ENCODE measurements at places on chromosomes 3 and 15.

DNA sequence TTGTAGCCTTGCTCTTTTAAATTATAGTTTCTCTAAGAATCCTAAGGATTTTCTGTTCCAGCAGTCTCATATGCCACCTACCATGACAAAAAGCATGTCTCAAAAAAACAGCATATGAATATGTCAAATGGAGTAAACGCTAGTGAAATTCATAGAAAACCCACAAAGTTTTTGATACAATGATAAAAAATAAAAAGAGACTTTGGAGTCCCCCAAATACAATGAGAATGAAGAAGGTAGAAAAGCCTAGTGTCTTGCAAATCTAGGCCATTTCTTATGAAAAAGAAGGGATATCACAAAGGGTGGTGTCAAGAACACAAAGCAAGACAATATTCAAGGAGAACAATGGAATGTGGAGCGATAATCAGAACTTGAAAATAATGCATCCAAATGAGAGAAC, 668.5 kb downstream of the PLOD2 start:
- no peak for DNase-seq

DNA sequence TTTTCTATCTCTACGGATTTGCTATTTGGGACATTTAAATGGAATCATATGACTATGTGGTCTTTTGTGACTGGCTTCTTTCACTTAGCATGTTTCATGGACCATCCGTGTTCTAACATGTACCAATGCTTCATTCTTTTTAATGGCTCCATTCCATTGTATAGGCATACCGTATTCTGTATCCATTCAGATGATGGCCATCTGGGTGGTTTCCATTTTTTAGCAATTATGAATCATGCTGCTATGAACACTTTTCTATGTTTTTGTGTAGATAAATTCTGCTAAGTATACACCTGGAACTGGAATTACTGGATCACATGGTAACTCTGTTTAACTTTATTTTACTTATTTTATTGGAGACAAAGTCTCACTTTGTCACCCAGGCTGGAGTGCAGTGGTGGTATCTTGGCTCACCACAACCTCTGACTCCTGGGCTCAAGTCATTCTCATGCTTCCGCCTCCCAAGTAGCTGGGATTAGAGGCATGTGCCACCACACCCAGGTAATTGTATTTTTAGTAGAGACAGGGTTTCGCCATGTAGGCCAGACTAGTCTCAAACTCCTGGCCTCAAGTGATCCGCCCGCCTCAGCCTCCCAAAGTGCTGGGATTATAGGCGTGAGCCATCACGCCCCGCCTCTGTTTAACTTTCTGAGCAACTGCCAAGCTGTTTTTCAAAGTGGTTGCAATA, 13.4 kb downstream of the UBP1 start:
- DNase-seq = no peak

DNA sequence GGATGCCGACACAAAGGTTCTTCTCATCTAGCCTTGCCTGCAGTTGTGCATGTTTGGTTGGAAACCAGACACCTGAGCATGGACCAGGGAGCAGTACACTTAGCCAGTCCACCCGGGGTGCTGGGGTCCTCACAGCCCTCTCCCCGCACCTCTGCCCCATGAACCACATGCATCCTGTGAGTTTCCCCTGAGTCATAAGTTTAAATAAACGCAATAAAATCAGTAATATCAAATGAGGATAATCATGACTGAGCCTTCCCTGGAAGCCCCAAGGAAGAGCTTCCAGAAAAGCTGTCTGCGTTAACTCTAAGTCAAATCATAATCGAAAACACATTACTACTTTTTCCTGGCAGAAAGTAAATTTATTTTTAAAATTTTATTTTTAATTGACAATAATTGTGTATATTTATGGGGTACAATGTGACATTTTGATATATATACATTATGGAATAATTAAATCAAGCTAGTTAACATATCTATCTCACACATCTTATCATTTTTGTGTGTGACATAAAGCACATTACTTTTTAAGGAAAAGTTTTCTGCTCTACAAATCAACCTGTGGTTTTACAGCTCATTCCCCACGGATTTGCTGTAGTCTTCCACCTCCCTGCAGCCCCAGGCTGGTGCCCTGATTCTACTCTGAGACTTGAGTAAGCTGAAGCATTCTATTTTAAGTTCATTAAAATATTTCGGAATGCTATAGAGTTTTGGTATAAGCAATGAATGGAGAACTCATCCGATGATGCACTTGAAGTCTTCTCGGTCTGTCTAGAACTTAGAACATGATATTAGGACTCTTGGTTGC, 166.0 kb upstream of the EIF1B start:
- DNase-seq = no peak

DNA sequence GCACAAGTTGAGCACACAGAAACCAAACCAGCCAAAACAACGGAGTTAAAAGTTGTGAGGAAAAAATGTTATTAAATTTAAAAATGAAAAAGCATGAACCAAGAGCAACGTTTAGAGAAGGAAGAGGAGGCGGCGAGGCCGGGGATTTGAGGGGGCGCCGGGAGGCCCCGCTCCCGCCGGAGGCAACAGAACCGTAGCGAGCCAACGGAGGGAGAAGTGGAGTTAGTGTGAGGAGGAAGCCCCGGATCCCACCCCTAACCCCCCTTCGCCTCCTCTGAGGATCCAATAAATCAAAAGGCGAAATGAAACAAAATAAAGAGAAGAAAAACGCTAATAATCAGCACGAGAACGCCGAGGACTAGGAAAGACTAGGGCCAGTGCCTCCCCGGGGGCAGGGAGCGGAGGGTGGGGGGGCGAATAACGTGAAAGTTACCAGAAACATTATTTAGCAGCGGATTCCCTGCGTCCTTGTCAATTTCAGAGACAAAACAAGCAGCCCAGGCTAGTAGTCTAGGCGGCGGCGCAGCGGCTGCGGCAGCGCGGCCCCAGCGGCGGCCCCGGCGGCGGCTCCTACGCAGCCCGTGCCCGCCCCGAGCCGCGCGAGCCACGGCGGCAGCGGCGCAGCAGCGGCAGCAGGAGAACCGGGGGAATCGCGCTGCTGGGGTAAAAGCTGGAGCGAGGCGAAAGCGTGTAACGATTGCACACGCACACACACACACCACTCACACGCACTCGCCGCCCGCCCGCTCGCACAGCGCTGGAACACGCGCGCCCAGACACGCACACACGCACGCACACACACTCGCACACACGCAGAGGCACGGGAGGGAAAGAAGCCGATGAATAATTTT, 1.7 kb downstream of the MEIS2 start:
- DNase-seq = no peak

DNA sequence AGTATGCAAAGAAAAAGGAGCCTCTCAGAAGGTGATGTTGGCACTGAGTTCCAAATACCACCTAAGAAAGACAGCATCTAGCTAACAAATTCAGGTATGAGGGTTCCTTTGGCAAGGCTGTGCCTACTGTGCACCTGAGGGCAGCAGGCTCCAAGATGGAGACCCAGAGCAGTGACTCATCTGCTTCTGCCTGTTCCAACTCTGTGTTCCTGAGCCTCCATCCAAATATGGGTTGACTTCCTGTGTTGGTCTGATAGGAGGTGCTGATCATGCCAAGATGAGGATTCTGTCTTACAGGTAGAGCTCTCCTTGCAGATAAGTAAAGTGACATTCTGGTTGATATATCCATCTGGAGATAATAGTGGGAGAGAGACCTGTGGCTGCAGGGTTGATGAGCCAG, 26.0 kb downstream of the SV2B start:
- DNase-seq = no peak

- no peak for DNase-seq
These were observed 22.5 kb upstream of the KCNMB2 start for GRCh38 chr3:178513546-178514380.

DNA sequence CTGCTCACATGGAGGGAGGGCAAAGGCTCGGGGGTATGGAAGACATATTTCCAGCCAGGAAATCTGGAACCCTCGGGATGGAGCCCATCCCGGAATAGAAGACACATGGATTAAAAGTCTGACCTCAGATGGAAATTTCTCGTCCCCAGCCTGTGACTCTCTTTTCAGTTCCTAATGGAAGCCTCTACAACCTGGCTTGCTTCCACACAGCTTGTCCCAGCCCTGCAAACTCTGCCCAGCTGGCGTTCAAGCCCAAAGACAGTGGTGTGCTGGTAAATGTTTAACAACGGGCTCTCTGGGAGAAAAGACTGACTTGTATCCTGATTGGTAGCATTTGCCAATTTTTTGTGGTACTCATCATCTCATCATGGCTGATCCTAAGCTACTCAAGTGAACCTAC, 35.6 kb upstream of the TLE3 start:
- no peak for DNase-seq

- DNase-seq = no peak
These were observed 255.9 kb upstream of the CMC1 start for GRCh38 chr3:27985369-27986035.

GRCh38 chr15:25783134-25783533, 80.0 kb downstream of the ATP10A start:
- no peak for DNase-seq

GRCh38 chr3:123755085-123755484, 129.0 kb downstream of the MYLK start:
- no peak for DNase-seq

- DNase-seq = no peak
These were observed 160.9 kb downstream of the ADAMTS17 start for GRCh38 chr15:100180921-100181320.

GRCh38 chr15:57082054-57082728, 163.7 kb downstream of the TCF12 start:
- no peak for DNase-seq

DNA sequence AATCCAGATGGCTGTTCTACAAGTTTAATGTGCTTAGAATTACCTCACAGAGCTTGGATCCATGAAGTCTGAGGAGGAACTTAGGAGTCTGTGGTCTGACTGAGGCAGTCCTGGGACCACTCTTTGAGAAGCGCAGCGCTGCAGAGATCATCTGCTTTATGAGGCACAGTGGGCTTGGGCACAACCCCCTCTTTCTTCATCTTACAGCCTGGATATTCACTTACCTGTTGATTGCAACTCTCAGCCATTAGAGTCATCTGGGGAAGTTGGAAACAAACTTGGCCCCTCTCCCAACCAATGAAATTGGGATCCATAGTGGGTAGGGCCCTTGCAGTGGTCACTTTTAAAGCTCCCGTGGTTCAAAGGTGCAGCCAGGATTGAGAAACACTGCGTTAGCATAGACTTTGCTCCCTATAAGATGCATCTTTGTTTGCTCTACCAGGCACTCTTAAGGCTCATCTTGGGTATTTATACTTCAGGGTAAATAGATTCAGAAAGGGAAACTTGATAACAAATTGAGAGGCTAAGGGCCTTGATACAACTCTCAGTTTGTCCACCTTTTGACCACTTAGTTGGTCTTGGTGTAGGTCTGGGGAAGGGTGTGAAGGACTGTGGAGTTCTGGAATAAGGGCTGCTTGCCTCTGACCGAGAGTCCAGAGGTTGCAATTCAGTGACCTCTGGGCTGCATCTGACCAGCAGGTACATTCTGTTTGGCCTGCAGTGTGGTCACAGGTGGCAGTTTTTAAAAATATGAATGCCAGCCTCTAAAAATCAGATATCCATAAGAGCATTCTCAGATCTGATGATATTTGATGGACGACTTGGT, 22.8 kb downstream of the FEM1B start:
- DNase-seq = no peak

- no peak for DNase-seq
These were observed 10.0 kb upstream of the TGM5 start for GRCh38 chr15:43276563-43277200.

GRCh38 chr15:39869254-39869653, 50.8 kb downstream of the GPR176 start:
- DNase-seq = no peak

All from central memory CD4-positive, alpha-beta T cell (primary cell).